ENCODE measurements at places on chromosomes 11 and 22. TPM values are rescaled to one million over a fixed set of nuclear protein-coding genes. Genes with fewer than 3 reads are reported as not detected.

Gene RASL10A
- polyA plus RNA-seq: 0.63 TPM

GRCh38 chr11:95143106-95143681, 53.5 kb downstream of the ENDOD1 start:
- no peak for DNase-seq

- DNase-seq: no peak
Measured at GRCh38 chr22:47398921-47399790, 636.7 kb downstream of the TBC1D22A start.

GRCh38 chr11:12170984-12171383, 60.6 kb downstream of the MICAL2 start:
- DNase-seq: no peak

- DNase-seq: no peak
Measured at GRCh38 chr22:31090217-31091085, 9.3 kb downstream of the SMTN start.

- DNase-seq: no peak
Measured at GRCh38 chr11:73989156-73989555, 6.5 kb upstream of the UCP2 start.

All from left renal pelvis (tissue), 4 donors.